CD4-positive, alpha-beta T cell (primary cell): ENCODE measurements at places on chromosomes 11 and 22.

- no peak overlapping the region for H3K4me3 ChIP-seq
- peaks cover 5% of the 10 kb centered on the region for H3K27me3 ChIP-seq
- H3K27ac ChIP-seq = no peak overlapping the region
- H3K4me1 ChIP-seq = no peaks in the 10 kb centered on the region
Measured at GRCh38 chr11:131246156-131246555, 124.3 kb upstream of the NTM start.

GRCh38 chr22:50314455-50315288 lies 7.2 kb upstream of the PLXNB2 start:
- no peaks in the 10 kb centered on the region for H3K27me3 ChIP-seq
- peaks cover 2% of the 10 kb centered on the region for H3K36me3 ChIP-seq
- peaks cover 25% of the 10 kb centered on the region for H3K4me1 ChIP-seq

DNA sequence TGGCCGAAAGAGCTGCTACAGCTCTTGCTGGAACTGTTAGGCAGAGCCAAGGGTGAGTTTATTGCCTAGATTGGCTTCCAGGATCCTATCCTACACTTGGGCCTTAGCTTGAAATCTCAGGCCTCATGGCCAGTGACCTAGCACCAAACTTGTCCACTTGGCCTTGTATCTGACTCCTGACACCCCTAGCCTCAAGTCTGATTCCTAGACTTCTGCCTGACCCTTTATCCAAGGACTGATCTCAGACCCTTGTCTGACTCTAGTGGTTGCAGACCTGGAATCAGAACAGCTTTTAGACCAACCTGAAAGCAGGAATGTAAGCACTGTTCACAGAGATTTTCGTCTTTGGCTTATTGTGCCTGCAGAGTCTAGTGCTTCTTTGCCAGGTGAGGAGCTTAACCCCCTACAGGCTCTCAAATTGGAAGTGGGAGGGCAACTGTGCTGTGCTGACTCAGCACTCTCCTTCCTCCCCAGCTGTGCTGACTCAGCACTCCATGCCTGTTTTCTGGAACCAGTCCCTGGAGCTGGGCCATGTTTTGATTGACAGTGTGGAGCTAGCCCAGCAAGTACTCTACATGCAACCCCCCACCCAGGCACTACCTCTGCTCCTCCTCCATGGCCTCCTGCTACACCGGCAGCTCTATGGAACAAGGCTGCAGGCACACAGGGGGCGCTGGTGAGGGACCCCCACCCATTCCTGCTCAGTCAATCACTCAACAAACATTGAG lies 35.1 kb downstream of the RRP8 start:
- H3K36me3 ChIP-seq = peaks cover 10% of the 10 kb centered on the region
- no peak overlapping the region for H3K27ac ChIP-seq
- H3K4me3 ChIP-seq = no peak overlapping the region
- no peak for DNase-seq

- no peaks in the 10 kb centered on the region for H3K4me1 ChIP-seq
- H3K4me3 ChIP-seq = no peak overlapping the region
- H3K27me3 ChIP-seq = no peaks in the 10 kb centered on the region
- DNase-seq = no peak
Measured at GRCh38 chr11:112156153-112156955, 7.5 kb downstream of the IL18 start.

- no peaks in the 10 kb centered on the region for H3K27me3 ChIP-seq
- H3K27ac ChIP-seq = no peak overlapping the region
- H3K4me1 ChIP-seq = no peaks in the 10 kb centered on the region
- DNase-seq = no peak
Measured at GRCh38 chr22:27726331-27726685, 75.2 kb downstream of the MN1 start.
